ENCODE measurements at places on chromosomes 7 and 10.

DNA sequence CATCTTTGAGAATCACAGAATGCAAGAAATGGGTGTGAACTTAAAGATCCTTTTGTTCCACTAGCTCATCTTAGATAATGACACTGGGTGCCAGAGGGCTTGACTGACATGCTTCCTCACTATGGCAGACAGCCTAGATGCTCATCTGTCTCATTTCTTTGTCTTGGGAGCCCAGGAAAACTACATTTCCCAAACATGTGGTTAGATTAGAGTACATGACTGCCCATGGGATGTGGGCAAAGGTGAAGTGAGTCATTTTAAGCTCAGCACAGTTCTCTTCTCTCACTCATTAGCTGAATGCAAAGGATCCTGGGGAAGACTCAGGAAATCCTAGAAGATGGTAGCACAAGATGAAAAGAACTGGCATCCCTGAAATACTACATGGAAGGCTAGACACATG lies 32.5 kb upstream of the TBX20 start:
- no peak for DNase-seq

DNA sequence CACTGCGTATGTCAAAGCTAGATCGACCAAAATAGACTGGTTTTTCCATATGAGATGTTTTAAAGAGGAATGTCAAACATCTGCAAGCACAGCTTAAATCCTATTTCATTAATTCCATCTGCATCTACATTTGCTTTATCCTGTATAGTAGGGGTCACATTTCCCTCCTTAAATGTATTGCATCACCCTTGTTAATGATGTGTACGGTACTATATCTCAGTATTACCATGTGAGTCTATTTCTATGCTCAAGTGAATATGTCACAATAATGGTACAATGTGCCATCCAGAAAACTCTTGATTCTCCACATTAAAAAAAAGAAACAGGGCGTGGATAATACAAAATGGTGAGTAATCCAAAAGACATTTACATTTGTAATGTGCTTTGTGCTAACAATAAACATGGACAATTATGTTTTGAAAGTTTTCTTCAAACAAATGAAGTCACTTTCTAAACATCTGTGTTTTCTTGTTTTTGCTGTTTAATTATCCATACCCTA lies 56.6 kb downstream of the TWIST1 start:
- no peak for DNase-seq

DNA sequence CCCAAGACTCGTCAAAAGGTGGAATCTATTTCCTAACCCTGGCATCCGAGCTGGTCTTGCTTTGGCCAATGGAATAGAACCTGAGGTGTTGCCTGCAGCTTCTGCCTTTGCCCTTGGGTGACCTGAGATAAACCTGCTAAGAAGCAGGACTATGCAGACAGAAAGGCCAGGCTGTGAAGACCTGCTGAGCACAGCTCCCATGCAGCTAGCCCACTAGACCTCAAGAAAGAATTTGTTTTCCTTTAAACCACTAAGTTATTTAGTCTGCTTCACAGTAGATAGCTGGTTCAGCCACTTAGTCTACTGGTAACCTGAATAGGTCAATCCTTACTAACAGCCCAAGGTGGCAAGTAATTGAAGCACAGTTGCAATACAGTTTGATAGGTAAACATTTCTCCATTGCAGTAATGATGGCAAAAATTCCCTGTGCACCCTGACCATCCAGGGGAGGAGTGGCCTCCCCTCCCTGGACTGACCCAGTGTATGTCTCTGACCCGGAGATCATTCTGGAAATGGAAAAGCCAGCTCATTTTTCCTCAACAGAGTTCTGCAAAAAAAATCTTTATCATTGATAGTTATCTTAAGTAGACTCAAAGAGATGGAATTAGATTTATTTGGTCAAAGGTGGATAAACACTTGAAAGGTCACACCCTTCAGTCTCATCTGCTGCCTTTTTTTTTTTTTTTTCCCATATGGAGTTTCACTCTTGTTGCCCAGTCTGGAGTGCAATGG lies 20.0 kb downstream of the TNS3 start:
- DNase-seq, result no peak

- peak; percentile 57 for DNase-seq
These were observed 44.7 kb downstream of the DOCK4 start for GRCh38 chr7:112161253-112162141.

DNA sequence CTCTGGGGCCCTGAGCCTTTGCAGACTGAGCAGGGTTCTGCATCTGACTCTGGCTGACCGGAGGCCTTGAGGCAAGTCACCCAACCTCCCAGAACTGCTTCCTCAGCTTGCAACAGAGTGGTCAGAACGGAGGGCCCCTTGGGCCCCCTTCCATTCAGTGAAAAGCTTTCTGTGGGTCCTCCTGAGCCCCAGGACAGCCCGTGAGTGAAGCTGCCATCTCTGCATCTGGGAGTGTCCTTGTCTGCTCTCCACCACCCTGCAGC lies 224.7 kb downstream of the DNAJB6 start:
- DNase-seq, result no peak

DNA sequence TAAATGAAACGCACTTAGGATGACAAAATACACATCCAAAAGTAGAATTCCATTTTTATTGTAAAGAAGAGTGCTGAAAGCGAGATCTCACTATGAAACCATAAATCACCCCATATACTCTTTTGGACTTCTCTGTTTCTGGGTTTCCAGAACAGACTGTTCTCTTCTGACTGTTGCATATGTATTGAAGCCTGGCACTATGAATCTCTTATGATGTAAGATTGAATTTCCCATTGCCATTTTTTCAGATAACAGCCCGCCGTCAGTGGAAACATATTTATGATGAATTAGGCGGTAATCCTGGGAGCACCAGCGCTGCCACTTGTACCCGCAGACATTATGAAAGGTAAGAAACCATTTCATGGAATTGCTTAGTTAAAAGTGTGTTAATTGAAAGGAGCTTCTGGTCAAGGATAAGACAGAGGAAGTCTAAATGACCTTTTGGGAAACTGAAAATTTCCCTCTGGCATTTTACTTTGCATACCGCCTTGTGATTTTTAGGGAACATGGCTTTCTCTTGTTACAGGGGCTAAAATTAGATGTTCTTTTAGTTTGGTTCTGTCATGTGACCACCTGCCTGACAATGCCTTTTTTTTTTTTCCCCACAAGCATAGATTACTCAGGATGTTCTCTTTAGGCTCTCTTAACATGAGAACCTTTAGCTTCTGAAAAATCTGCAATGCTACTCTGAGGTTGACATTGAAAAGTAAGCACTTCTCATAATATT lies 168.1 kb downstream of the ARID5B start:
- no peak for DNase-seq

DNA sequence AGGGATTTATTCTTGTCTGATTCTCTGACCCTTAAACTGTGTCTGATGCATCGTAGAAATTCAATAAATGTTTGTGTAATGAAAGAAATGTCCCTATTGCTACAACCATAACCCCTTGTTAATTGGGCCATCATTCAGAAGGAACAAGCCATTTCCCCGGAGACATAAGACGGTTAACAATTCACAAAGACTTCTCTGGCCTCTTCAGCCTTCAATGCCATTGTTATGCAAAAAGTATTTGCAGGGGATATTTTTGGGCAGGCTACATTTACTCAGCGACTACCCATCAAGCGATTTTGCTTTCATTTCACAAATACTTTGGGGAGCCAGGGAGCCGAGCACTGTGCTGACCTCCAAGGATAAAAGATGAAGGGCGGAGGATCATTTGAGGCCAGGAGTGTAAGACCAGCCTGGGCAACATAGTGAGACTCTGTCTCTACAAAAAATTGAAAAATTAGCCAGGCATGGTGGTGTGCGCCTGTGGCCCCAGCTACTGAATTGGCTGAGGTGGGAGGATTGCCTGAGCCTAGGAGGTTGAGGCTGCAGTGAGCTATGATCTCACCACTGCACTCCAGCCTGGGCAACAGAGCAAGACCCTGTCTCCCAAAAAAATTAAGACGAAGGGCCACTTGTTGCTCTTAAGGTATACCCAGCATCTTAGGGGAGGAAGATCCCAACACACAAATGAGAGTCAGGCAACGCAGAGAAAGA lies 20.0 kb upstream of the SDK1 start:
- DNase-seq, result no peak

DNA sequence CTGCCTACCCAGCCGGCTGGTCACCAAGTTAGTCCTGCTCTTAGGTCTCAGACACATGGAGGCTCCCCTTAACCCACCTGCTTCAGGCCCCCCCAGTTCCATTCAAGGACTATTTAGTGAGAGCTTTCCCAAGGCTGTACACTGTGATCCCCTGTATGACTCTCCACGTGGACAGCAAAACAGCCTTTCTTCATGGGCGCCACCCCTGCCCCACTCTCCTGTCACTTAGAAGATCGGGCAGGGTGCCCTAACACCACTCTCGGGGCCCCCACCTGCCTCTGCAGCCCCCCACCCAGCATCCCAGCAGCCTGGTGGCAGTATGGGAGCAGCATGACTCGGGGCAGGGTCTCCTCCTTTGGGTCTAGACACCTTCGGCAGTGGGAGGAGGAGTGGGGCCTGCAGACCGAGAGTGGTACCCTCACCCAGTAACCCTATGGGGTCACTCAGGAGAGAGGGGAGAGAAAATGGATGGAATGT lies 116.6 kb downstream of the PTPN20 start:
- DNase-seq, result no peak

DNA sequence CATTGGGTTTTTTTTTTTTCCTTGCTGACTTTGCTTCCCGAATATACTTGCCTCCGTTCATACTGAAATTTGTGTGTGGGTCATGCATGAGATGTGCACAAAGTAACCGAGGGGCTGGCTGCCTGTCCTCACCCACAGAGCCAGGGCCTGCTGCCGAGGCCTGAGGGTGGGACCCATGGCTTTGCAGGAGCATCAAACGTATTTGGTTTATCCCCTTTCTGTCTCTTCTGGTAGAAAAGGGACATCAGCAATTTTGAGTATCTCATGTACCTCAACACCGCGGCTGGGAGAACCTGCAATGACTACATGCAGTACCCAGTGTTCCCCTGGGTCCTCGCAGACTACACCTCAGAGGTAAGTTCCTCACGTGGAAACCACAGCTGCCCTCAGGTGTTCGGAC lies 3.5 kb upstream of the LRRC18 start:
- DNase-seq, result no peak

DNA sequence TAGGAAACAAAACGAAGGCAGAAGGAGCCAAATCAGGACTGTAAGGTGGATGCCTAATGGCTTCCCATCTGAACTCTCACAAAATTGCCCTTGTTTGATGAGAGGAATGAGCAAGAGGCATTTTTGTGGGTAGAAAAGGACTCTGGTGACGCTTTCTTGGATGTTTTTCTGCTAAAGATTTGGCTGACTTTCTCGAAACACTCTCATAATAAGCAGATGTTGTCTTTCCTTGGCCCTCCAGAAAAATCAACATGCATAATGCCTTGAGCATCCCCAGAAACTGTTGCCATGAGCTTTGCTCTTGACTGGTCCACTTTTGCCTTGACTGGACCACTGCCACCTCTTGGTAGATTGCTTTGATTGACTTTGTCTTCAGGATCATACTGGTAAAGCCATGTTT lies 13.5 kb downstream of the PTPN12 start:
- no peak for DNase-seq

DNA sequence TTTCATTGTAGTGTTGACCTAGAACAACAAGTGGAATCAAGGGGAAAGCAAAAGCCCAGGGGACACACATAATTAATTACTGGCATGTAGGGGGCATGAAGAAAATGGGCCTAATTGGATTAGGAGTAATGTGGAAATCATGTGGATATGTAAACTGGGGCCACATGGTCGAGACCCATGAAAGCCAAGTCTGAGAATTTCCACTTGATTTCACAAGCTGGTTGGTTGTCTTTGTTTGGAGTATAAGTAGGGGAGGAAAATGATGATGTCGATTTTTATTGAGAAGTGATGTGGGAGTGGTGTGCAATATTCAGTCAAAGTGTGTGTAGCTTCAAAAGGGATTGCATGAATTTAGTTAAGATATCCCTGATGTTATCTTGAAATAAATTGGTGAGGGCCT lies 131.8 kb downstream of the LRRC4 start:
- DNase-seq, result no peak

DNA sequence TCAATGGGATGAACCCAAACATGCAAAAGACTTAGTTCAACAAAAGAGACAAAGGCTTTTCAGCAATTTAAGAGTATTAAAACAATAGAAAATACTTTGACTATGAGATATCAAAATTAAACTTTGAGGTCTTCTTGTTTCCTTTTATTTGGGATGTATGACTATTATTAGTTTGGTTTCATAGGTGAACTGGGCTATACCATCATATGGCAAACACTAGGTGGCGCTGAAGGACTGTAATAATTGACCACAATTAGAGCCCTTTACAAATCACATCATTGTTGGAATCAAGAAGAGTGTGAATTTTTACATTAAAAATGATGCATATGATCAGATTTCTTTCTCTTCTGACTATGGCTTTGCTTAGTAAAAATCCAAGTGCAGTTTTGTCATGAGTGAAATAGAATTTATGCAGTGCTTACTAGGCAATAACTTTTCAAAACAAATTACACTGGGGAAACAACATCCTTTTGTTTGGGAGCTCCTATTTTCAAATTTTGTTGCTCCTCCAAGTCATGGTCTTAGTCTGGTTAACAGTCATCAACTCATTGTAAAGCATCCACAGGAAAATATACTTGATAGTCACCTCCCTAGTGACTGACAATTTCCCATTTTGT lies 14.7 kb upstream of the NXPH1 start:
- DNase-seq, result peak; percentile 80

GRCh38 chr10:1754506-1755153 lies 17.3 kb upstream of the ADARB2 start:
- DNase-seq, result peak; percentile 82

DNA sequence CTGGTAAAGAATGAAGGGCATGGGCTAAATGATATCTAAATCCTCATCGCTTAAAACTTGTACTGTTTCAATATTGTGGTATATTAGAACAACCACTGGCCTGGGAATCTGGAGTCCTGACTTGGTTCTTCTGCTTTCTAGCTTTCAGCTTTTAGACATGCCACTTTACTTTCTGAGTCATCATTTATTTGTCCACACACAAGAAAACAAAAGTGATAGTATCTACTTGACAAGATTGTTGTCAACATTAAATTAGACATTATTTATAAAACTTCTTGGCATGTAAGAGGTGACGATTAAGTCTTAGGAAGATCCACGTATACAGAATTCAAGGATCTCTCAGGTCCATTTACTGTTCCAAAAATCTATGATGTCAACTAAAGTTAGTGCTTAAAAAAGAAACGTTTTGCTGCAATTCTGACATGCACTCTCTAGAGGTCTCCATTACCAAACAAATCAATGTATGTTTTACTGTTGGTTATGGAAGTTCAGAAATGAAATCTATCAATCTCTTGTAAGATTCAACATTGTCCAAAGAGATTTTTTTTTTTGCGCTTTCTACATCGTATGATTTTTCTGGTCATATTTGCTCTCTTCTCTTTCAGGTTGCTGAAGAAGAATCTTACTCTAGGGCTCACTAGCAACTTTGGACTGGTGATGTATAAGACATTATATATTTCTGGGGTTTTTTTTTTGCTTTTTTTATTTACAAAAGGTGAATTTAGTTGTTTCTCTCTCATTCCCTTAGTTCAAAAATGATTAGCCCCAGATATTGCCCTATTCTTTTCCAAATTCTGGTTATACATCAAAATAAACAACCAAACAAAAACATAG lies 53.6 kb upstream of the DYNC1I1 start:
- peak; percentile 21 for DNase-seq
